ENCODE measurements at places on chromosomes 12 and 14. TPM values are rescaled to one million over a fixed set of nuclear protein-coding genes. Genes with fewer than 3 reads are reported as not detected.

The IL26 gene
- total RNA-seq: 2.0 TPM

The GNG2 gene
- 43.6 TPM for total RNA-seq

The NPC2 gene
- 325 TPM for total RNA-seq

The GPATCH2L gene
- total RNA-seq: 60.9 TPM

The KRT5 gene
- 0.52 TPM for total RNA-seq

The OAS2 gene
- 4.2 TPM for total RNA-seq

The NDUFA9 gene
- total RNA-seq: 37.6 TPM

The FSCB gene
- not detected for total RNA-seq

The DPPA3 gene
- not detected for total RNA-seq

The TEX52 gene
- not detected for total RNA-seq

The MRPL51 gene
- 71.8 TPM for total RNA-seq

The CMKLR1 gene
- total RNA-seq: 5.4 TPM

The ACVRL1 gene
- 31.9 TPM for total RNA-seq

The ADGRD1 gene
- total RNA-seq: 3.1 TPM

The ADAM20 gene
- 2.4 TPM for total RNA-seq

The BBOF1 gene
- total RNA-seq: 6.0 TPM

The HCAR2 gene
- not detected for total RNA-seq

The IL22 gene
- total RNA-seq: not detected

The KCNH5 gene
- 0.07 TPM for total RNA-seq

The SLC25A21 gene
- 0.39 TPM for total RNA-seq

The PZP gene
- not detected for total RNA-seq

The DHRS4 gene
- 41.7 TPM for total RNA-seq

All from smooth muscle cell of the pulmonary artery (primary cell).